Left kidney (tissue), 8 donors: ENCODE measurements at places on chromosomes 11 and 22.

DNA sequence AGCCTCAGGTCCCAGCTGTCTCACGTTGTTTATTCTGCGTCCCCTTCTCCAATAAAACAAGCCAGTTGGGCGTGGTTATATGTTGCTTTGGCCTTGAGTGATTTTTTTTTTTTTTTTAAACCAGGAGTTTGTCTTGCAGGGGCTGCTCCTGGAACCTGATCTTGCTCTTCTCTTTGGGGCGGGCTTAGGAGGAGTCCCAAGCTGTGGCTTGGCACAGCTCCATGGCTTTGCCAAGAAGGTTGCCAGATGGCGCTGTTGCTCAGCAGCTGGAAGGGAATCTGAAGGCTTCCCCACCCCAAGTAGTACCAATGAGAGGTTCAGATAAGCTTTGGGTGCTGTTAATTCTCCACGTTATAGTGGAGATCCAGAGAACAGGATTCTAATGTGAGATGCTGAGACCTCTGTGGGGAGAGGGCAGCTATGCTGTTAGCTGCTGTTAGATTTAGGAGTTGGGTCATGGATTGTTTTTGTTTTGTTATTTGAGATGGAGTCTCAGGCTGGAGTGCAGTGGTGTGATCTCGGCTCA is 2.0 kb upstream of the FERMT3 start:
- peak; percentile 90 for DNase-seq

GRCh38 chr11:64697663-64698375 is 25.2 kb downstream of the NRXN2 start:
- DNase-seq, result no peak

DNA sequence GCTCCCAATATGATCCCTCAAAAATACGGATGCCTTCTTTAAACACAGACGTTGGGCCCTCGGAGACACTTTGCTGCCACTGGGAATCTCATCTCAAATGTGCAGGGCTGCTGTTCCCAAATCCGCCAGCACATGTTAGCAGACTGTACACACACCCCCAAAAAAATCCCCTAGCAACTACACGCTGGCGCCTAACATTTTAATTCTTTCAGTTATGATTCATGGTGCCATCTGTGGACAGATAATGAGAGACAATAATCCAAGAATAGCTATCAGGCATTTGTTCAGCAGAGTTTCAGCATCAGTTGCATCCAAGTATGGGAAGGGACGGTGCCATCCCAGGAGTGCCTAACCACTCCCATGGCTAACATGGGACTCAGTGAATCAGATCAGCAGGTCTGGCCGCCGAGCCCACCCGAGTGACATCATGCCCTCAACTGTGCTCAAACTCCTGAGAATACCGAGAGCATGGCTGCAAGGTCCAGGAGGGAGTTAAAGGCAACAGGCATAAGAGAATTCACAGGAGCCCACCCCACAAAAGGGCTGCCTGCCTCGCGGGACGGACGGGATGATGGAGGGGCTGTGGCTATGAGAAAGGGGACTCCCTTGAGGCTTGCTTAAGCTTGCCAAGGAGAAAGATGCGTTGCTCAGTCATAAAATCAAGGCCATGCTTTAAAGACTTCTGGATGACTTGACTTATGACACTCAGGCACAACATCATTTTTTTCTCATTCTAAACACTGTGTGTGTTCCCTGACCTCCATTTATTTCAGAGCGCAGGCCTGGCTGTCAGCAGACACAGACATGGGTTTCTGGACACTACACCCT is 337.0 kb downstream of the SHANK2 start:
- DNase-seq, result no peak

GRCh38 chr11:9512370-9513019 is 51.7 kb downstream of the ZNF143 start:
- DNase-seq, result no peak

GRCh38 chr11:29333993-29334775 is 682.6 kb downstream of the KCNA4 start:
- peak; percentile 41 for DNase-seq

- DNase-seq, result no peak
These were observed 4.2 kb downstream of the NOX4 start for GRCh38 chr11:89487016-89487415.

- no peak for DNase-seq
These were observed 27.6 kb downstream of the SLC6A5 start for GRCh38 chr11:20627026-20627425.

- no peak for DNase-seq
These were observed 98.3 kb downstream of the PKNOX2 start for GRCh38 chr11:125262830-125263218.

DNA sequence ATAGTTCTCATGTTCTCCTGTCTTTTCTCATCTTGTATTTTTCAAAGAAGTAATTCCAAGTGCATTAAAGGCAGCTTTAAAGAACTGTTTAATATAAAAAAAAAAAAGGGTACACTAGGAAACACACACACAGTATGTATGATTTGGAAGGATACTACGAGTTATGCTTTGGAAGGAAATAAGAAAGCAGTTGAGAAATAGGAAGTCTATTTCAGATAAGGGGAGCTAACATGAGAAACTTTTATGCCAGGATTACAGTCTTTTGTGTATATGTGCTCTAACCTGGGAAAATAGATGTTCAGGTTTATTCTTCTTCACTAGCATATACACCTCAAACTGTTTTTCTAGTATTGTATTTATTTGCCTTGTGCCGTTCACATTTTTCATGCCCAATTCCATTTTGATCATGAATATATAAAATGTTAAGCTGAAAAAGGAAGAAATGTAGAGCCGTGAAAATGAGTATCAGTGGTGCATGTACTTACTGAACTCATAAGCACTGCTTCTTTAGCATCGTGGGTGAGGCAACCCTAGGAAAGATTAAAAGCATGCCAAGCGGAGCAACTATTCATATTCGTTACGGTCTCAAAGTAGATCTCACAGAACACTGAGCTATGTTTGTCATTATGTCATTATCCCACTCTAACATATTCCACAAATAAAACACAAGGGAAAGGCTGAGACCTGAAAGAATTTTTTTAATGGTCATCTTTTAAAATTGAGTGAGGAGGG is 59.6 kb downstream of the GUCY1A2 start:
- DNase-seq, result no peak

DNA sequence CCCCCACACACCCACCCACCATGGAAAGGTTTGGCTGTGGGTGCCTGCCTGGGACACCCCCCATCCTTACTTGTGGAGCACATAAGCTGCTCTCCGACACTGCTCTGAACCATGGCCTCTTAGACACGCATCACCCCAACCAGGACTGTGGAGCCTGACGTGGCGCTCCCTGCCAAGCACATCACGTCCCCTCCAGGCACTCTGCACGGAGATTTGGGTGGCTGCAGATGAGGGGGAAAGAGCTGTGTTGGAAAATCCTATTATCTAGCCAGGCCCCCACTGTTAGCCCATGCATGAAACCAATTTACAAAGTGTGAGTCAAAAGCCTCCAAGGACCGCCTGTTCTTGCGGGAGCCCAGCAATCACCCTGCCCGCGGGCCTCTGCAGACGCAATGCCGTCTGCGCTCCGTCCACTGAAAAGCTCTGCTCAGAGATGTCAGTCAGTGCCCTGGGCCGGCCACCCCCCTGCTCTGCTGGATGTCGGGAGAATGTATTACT is 163.4 kb upstream of the NECTIN1 start:
- no peak for DNase-seq

DNA sequence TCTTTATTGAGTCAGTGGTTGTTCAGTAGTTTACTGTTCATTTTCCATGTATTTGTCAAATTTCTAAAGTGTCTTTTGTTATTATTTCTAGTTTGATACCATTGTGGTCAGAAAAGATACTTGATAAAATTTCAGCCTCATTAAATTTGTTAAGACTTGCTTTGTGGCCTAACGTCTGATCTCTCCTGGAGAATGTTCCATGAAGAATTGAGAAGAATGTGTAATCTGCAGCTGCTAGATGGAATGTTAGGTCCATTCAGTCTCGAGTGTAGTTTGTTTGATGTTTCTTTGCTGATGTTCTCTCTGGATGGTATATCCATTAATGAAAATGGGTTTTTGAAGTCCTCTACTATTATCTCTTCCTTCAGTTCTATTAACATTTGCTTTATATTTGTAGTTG is 394.7 kb upstream of the ANO5 start:
- no peak for DNase-seq

- no peak for DNase-seq
These were observed 12.8 kb downstream of the BRSK2 start for GRCh38 chr11:1402355-1403077.

- DNase-seq, result no peak
These were observed 6.0 kb downstream of the SBF2 start for GRCh38 chr11:10287766-10288715.

DNA sequence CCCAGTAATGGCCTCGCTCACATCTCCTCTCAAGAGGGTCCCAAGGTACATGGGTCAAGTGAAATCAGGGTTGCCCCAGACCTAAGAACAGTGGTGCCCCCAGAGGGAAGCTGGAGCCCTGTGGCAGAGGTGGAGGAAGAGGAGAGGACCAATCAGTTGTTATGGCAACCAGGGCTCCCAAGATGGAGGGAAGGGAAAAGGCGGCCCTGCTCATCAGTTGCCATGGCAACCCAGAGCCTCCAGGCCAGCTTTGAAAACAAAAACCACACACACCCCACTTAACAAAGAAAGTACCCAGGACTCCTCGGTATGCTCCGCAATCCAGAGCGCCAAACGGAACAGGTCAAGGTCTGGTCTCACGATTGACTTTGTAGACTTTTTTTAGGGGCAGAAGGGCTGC is 53.5 kb upstream of the SLC35C1 start:
- no peak for DNase-seq

DNA sequence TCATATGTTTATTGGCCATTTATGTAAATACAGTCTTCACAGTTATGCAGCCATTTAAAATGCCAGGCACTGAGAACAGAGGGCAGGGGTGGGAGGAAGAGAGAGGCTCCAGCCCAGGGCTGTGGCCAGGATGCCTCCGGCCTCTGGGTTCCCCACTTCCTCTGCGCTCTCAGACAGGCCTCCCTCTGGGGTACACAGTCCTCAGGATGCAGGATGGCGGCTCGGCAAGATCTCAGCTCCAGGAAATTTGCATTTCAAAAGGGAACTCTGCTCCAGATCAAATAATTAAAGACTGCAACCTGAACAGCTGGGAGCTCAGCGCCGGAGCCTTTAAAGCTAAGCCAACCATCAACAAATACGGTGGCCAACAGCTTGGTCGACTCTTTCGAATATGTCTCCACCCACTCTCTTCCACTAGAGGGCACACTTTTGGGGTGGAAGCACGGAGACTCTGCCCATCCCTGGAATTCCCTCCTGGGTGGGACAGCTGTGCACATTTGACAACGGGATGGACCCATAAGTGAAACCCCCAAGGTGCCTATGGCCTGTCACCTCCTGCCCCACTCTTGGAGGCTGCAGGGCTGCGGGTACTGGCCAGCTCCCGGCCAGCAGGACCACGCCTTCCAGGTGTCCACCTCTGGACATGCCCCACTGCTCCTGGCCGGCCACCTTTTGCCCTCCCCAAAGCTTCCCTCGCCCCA is 1044.7 kb downstream of the BRD1 start:
- DNase-seq, result no peak

DNA sequence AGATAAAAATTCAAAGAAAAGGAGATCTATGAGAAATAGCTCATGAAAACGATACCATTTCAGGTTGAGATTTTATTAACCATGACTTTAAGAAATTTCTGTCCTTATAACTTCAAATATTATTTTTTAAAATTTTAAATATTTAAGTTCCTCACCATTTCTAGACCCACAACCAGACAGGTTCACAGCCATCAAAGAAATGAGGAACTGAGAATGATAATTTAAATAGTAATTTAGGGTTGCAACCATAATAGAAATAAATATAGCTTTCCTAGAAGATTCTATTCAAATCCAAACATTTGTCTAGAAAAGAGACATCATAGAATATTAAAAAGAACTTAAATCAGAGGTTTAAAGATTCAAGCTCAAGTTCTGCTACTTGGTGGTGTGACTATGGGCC is 5.9 kb upstream of the VWA5A start:
- DNase-seq, result no peak

DNA sequence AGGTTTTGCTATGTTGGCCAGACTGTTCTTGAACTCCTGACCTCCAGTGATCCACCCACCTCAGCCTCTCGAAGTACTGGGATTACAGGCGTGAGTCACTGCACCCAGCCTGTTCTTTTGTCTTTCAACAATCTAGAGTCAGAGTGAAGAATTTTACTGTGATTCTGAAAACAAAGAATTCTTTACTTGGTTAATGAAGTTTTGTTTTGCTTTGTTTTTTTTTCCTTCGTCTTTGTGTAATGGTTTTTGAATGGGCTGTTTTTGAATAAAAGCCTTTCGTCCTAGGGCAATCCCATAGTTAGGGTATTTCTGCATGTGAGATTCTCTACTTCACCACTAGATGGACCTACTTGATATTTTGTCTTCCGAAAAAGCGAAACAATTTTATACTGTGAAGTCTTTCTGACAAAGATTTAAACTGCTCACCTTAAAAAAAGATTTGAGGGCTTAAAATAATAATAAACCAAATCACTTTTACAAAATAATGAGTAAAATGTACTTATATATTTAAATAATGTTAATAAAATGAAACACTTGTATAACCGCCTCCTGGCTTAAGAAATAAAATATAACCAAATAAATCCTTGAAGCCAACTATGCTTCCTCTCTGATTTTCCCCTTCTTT is 43.4 kb upstream of the SC5D start:
- DNase-seq, result no peak

- no peak for DNase-seq
These were observed 176.0 kb downstream of the CHST1 start for GRCh38 chr11:45489281-45489905.

DNA sequence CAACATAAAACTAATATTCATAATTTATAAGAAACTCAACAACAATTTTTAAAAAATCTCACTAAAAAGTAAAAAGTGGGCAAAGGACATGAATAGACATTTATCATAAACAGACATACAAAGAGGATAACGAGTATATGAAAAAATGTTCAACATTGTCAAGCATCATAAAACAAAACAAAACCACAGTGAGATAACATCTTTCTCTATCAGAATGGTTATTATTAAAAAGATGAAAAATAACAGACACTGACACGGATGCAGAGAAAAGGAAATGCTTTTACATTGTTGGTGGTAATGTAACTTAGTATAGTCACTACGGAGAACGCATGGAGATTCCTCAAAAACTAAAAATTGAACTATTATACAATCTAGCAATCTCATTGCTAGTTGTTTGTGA is 813.0 kb downstream of the LUZP2 start:
- no peak for DNase-seq

DNA sequence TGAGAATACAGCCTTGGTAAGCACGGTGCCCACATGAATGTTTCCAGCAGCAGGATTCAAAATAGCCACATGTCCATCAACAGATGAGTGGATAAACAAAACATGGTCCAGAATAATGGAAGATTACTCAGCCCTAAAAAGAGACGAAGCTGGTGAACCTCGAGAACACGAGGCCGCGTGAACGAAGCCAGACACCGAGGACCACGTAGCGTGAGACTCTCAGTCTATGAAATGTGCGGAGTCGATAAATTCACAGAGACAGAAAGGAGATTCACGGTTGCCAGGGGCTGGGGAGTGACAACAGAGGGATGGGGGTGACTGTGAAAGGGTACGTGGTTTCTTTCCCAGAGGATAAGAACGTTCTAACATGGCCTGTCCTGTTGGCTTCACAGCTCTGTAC is 2.9 kb upstream of the ASCL2 start:
- DNase-seq, result no peak

- DNase-seq, result no peak
These were observed 116.9 kb downstream of the SIK3 start for GRCh38 chr11:116981266-116981885.

- no peak for DNase-seq
These were observed 96.3 kb upstream of the ZBED5 start for GRCh38 chr11:10954184-10954583.

- no peak for DNase-seq
These were observed 2.8 kb downstream of the SIAE start for GRCh38 chr11:124670732-124671131.
